ENCODE measurements at places on chromosomes 2 and 18.

GRCh38 chr2:69241664-69242514 lies 145.1 kb downstream of the GFPT1 start:
- no peak overlapping the region for H3K27ac ChIP-seq
- no peaks in the 10 kb centered on the region for H3K4me1 ChIP-seq
- DNase-seq: no peak
- no peak overlapping the region for H3K4me3 ChIP-seq

GRCh38 chr18:49949951-49950395 lies 136.6 kb upstream of the ACAA2 start:
- no peak for DNase-seq
- no peaks in the 10 kb centered on the region for H3K4me1 ChIP-seq
- no peak overlapping the region for H3K27ac ChIP-seq
- H3K27me3 ChIP-seq: no peaks in the 10 kb centered on the region
- H3K4me3 ChIP-seq: no peak overlapping the region

DNA sequence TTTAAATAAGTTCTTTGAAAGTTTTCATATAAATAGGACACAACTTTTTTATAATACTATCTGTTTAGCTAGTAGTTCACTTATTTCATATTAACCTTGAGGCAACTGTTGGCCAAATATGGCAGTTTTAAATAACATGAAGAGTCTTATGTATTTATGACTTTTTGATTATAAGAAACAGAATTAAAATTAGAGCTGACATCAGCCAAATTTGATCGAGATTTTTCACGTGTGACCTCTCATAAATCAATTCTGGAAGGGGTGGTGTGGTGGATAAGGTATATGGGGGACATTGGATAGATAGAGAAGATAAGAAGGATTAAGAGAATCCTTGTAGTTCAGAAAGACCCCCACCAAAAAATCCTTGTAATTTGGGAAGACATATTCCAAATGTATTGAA lies 776.6 kb downstream of the LRRTM4 start:
- H3K4me3 ChIP-seq: no peak overlapping the region
- no peak for DNase-seq
- H3K36me3 ChIP-seq: no peaks in the 10 kb centered on the region
- no peak overlapping the region for H3K27ac ChIP-seq
- H3K4me1 ChIP-seq: no peaks in the 10 kb centered on the region

DNA sequence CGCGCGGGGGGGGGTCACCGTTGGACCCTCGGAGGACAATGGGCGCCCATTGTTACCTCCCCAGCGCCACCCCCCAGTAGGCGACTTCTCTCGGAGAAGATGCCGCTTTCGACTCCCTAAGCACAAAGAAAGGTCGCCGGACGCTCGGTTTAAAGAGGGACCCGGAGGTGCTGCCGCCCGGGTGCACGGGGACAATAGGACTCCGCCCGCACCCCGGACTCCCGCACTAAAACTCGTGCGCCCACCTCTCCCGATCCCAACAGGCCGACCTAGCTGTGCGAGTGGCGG lies 318 bp upstream of the CDC42EP3 start:
- H3K27ac ChIP-seq: peak overlapping the region; percentile 95
- H3K4me1 ChIP-seq: peaks cover 2% of the 10 kb centered on the region
- H3K4me3 ChIP-seq: peak overlapping the region; percentile 82
- H3K36me3 ChIP-seq: no peaks in the 10 kb centered on the region

GRCh38 chr2:236960531-236960930 lies 125.2 kb upstream of the COPS8 start:
- H3K36me3 ChIP-seq: no peaks in the 10 kb centered on the region
- no peak overlapping the region for H3K4me3 ChIP-seq
- no peaks in the 10 kb centered on the region for H3K27me3 ChIP-seq
- no peak overlapping the region for H3K27ac ChIP-seq
- no peak for DNase-seq

- no peaks in the 10 kb centered on the region for H3K36me3 ChIP-seq
- DNase-seq: no peak
- no peaks in the 10 kb centered on the region for H3K27me3 ChIP-seq
- H3K4me1 ChIP-seq: peaks cover 3% of the 10 kb centered on the region
These were observed 1.9 kb downstream of the PIEZO2 start for GRCh38 chr18:11147371-11147951.

DNA sequence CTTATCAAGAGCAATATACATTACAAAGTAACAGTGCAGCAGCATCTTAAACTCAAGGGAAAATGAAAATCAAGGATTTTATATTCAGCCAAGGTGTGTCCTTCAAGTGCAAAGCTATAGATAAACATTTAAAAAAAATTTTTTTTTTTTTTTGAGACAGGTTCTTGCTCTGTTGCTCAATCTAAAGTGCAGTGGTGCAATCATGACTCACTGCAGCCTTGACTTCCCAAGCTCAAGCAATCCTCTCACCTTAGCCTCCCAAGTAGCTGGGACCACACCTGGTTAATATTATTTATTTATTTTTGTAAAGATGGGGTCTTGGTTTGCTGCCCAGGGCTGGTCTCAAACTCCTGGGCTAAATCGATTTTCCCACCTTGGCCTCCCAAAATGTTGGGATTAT lies 9.0 kb downstream of the CDKL4 start:
- no peaks in the 10 kb centered on the region for H3K4me1 ChIP-seq
- no peaks in the 10 kb centered on the region for H3K27me3 ChIP-seq
- H3K4me3 ChIP-seq: no peak overlapping the region
- DNase-seq: no peak
- H3K27ac ChIP-seq: no peak overlapping the region
- H3K36me3 ChIP-seq: no peaks in the 10 kb centered on the region

GRCh38 chr2:218137514-218137913 lies 11.7 kb downstream of the CXCR2 start:
- no peak overlapping the region for H3K4me3 ChIP-seq
- no peaks in the 10 kb centered on the region for H3K4me1 ChIP-seq
- no peak overlapping the region for H3K27ac ChIP-seq

DNA sequence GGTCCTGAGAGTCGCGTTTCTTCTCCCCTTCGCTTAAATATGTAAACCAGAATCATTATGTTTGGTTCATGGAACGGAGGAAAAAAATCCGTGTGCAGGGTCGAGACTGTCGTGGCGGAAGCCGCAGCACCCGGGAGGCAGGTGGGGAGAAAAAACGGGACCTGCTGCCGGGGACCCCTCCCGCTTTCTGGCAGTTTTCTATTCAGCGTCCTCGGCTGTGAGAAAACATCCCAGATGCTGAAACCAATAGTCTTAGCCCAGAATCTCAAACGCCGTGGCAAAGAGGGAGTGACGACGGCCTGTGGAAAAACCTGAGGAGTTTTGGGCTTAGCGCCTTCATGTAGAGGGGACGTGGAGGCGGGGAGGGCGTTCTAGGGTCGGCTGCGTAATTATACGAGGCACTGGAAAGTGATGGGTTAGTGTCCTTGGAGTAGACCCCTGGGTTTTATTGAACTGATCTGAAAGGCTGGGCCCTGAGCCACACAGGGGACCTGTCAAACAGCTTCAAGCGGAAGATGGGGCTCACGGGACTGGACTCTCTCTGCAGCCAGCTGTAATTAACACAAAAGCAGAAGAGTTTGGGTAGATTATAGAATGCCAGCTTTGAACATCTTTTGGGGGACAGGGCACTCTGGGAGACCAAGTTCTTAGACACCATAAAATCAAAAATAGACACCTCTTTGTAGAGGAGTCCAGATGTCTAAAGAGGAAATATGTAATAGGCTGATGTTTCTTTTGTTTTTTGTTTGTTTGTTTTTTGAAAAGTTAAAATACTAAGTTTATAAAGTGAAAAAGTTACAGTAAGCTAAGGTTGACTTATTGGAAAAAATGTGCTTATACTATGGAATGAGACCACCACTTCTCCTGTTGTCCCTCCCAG lies 834 bp upstream of the BUB1 start:
- no peak for DNase-seq
- no peaks in the 10 kb centered on the region for H3K27me3 ChIP-seq
- peak overlapping the region; percentile 82 for H3K27ac ChIP-seq

DNA sequence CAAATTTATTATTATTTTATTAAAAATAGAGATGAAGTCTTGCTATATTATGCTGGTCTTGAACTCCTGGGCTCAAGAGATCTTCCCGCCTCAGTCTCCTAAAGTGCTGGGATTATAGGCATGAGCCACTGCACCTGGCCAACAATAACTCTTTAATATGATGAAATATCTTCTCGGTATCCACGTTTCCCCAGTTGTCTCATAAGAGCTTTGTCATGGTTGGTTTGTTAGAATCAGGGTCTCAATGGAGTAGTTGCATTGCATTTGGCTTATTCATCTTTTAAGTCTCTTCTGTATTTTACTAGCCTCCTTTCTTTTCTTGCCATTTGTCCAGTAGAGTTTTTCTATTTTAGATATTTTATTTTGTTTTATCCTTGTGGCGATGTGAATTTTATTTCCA lies 32.7 kb upstream of the DLX2 start:
- no peak for DNase-seq
- no peak overlapping the region for H3K4me3 ChIP-seq
- no peaks in the 10 kb centered on the region for H3K36me3 ChIP-seq
- H3K27me3 ChIP-seq: no peaks in the 10 kb centered on the region

GRCh38 chr2:169585673-169586072 lies 1.5 kb downstream of the PPIG start:
- no peaks in the 10 kb centered on the region for H3K27me3 ChIP-seq
- H3K36me3 ChIP-seq: no peaks in the 10 kb centered on the region
- no peak for DNase-seq
- peak overlapping the region; percentile 95 for H3K27ac ChIP-seq
- peaks cover 40% of the 10 kb centered on the region for H3K4me1 ChIP-seq

DNA sequence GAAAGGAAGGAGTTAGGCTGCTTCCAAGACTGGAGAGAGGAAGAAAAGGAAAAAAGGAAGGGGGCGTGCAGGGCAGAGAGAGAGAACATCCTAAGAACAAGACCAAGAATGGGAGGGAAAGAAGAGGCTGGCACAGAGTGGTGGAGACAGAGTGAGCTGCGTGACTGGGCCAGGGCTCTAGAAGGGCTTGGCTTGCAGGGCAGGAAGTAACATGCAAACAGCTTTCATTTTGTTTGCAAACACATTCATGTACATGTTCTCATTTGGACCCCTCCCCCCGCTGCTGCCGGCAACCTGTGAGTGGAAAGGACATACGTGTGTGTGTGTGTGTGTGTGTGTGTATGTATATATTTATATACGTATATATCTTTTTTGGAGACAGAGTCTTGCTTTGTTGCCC lies 46.8 kb upstream of the DNMT3A start:
- H3K27me3 ChIP-seq: no peaks in the 10 kb centered on the region
- H3K4me1 ChIP-seq: no peaks in the 10 kb centered on the region
- H3K27ac ChIP-seq: no peak overlapping the region
- no peak overlapping the region for H3K4me3 ChIP-seq
- DNase-seq: no peak

DNA sequence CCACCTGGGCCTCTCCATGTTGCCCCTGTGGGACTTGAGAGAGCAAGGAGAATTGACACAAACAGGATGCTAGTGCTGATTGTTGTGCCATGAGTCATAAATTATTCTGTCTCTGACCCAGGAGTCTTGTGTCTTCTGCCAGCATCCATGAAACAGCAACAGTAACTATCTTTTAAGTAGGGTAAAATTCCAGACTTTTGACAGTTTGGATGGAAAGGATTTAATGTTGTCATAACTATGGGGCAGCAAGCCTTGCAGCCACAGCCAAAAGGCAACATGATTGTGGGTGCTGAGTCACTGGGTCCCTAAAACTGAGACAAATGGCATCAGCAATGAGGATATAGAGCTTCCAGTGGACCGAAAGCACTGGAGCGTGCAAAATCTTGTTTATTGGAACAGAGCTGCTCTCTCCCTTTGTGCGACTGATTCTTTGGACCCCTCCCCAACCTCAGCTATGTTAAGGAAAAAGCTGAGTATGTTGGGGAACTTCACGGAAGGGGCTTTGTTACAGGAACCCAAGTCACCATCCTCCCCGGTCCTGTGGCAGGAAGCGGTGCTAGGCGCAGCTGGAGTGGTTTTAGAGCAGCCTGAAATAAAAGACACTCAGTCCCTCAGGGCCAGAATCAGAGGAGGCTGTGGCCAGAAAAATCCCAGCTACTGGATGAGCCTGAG lies 9.6 kb upstream of the ITPRIPL1 start:
- H3K27ac ChIP-seq: no peak overlapping the region
- peaks cover 15% of the 10 kb centered on the region for H3K27me3 ChIP-seq
- H3K4me1 ChIP-seq: peaks cover 11% of the 10 kb centered on the region
- H3K4me3 ChIP-seq: no peak overlapping the region
- no peak for DNase-seq

- H3K4me3 ChIP-seq: no peak overlapping the region
- no peaks in the 10 kb centered on the region for H3K27me3 ChIP-seq
- no peak overlapping the region for H3K27ac ChIP-seq
- H3K4me1 ChIP-seq: no peaks in the 10 kb centered on the region
- no peak for DNase-seq
These were observed 254.0 kb upstream of the POU3F3 start for GRCh38 chr2:104599787-104600510.

DNA sequence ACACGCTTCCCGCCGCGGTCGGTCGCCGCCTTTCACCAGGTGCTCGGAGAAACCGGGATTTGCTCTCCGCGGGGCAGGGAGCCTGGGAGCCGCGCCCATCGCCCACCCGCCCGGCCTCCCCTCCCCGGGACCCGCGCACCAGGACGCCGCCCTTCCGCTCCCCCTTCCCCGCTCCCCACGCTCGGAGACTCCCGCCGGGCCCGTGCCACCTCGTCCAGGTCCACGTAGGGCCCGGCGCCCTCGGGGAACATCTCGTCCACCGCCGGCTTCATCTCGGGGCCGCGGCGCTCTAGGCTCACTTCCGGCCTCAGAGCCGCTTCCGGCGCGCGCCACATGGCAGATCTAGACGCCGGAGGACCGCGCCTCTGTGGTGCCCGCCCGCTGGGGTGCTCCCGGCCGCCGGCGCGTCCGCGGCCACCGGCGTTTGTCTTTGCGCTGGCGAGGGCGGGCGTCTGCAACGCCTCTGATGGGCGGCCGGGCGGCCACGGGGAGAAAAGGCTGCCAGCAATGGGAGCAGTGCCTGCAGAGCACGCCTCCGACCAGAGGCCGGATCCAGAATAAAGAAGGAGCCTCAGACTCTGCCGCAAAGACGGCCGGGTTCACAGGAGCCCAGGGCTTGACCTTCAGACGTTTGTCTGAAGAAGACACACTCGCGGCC lies at the start of gene COPS9:
Gene COPS9 (minus strand): TSS at position 293 of the 658 bp plus-strand sequence. CDS start 21 bp downstream, at position 272.
- peaks cover 8% of the 10 kb centered on the region for H3K36me3 ChIP-seq
- peak; percentile 75 for DNase-seq
- peak within 1 kb of the TSS; percentile 62 for H3K27ac ChIP-seq
